ENCODE measurements at places on chromosomes 5 and 9.

GRCh38 chr9:20658677-20659473 lies 25.2 kb upstream of the FOCAD start:
- DNase-seq: no peak

GRCh38 chr9:99176527-99177013 lies 45.2 kb downstream of the ALG2 start:
- no peak for DNase-seq

- no peak for DNase-seq
Observed at GRCh38 chr5:78659114-78659513, 10.5 kb upstream of the LHFPL2 start.

- DNase-seq: no peak
Observed at GRCh38 chr5:115322729-115323128, 26.3 kb upstream of the CCDC112 start.

GRCh38 chr5:56409331-56410190 lies 176.4 kb upstream of the ANKRD55 start:
- no peak for DNase-seq

GRCh38 chr9:2303056-2303455 lies 287.9 kb downstream of the SMARCA2 start:
- no peak for DNase-seq

GRCh38 chr9:103991001-103991400 lies 103.1 kb upstream of the SMC2 start:
- no peak for DNase-seq

- DNase-seq: no peak
Observed at GRCh38 chr5:155008669-155009068, 4.9 kb upstream of the KIF4B start.

GRCh38 chr5:143428738-143429420 lies 25.4 kb upstream of the NR3C1 start:
- DNase-seq: no peak

GRCh38 chr5:138489683-138490061 lies 24.4 kb downstream of the EGR1 start:
- DNase-seq: no peak

GRCh38 chr5:161850491-161850890 lies 2.6 kb downstream of the GABRA1 start:
- no peak for DNase-seq

GRCh38 chr5:14270209-14270702 lies 127.1 kb downstream of the TRIO start:
- no peak for DNase-seq

GRCh38 chr5:167587772-167588437 lies 703.5 kb upstream of the WWC1 start:
- DNase-seq: no peak

- no peak for DNase-seq
Observed at GRCh38 chr5:96638561-96638960, 23.6 kb upstream of the CAST start.

DNA sequence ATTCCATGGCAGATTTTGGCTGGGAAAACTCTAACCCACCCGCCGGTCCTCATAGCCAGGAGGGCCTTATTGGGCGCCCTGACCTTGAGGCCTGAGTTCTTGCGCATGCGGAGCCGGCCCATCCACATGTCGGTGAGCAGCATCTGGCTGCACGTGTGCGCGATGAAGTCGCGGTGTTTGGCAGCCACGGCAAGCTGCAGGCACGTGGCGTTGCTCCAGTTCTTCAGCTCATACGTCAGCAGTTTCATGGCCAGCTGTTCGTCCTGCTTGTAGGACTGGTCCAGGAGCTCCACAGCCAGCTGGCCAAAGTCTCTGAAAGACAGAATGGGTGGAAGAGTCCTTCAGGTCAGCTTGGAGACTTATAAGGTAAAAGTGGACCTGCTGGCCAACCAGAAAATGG lies 204.3 kb upstream of the KLF9 start:
- no peak for DNase-seq

Data from effector CD8-positive, alpha-beta T cell (primary cell).